LoVo (cell line): ENCODE measurements at places on chromosomes 16 and 17.

GRCh38 chr16:81198635-81199034, 39.9 kb upstream of the BCO1 start:
- DNase-seq: no peak

DNA sequence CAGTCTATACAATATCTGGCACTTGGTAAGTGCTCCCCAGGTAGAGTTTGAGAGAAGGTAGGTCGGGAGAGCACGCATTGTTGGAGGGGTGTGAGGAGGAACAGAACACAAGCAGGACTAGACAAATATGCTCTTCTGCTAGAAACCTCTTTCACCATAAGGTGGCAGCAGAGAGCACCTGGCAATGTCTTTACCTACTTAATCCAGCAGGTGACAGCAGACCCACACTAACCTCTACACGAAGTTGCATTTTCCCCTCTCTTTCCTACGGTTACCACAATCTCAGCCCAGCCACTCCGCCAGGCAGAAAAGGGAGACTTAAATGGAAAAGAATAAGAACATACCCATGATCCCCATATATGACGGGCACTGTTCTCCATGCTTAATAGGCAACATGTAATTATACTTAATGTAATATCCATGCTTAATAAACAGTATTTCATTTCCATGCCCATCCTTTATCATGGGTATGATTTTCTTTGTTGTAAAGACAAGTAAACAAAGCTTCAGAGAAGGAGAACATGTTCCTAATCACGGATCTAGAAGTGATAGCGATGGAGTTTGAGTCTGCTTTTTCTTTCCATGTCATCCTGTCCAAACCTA, 55.1 kb upstream of the CCL2 start:
- DNase-seq: peak; percentile 70

DNA sequence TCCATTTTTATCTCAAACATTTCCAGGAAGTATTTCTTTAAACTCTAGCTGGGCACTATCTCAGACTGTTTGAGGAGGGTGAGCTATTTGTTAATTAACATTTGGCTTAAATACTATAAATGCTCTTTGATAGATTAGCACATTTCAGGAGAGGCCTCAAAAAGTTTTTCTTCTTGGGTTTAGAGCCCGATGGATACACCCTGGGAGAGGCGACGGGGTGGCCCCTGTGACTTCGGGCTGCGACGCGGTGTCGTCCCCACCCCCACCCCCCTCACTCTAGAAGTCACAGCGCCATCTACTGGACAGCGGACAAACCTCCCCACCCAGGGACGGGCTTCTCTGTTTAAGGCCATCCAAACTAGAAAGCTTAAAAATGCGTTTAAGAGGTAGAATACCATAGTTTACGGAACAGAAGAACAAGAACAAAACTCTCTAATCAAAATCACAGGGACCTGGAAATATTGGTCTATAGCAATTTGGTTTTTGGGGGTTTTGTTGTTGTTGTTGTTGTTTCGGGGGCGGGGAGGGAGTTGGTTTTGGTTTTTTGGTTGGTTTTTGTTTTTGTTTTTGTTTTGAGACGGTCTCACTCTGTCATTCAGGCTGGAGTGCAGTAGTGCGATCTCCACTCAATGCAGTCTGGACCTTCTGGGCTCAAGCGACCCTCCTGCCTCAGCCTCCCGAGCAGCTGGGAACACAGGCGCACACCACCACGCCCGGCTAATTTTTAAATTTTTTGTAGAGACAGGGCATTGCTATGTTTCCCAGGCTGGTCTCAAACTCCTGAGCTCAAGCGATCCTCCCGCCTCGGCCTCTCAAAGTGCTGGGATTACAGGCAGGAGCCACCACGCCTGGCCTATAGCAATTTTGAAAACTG, 254.4 kb downstream of the C16orf95 start:
- DNase-seq: peak; percentile 76

GRCh38 chr17:65774787-65775186, 213.3 kb upstream of the AXIN2 start:
- no peak for DNase-seq

DNA sequence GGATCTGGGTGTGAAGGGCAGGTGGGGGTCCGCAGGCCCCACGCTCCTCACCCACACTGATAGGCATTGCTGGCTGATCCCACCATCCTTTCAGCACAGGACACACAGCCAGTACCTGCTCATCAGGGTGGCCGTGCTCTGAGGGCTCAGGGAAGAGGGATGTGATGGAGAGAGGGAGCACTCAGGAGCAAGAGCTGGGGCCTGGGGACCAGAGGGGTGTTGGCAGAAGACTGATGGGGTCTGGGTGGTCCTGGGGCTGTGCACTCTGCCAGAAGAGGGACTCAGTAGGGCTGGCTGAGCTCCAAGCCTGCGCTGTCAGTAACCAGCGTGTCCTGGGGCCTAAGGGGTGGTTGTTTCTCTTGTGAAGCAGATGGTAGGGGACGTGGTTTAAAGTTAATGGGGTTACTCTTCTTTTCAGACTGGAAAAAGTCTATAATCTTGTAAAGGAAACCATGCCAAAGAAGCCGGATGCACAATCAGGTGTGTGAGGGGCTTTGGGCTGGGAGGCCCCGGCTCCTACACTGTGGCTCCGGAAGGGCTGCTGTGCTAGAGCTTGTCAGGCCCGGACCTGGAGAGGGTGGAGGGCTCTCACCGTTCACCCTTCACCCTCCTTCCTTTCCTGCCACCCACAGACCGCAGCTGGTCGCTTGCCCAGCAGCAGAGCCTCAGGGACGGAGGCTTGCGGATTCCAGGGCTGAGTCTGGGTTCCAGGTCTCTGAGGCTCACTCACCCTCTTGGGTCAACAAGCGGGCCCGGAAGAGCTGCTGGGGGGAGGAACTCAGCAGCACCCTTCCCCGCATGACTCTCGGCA, 27.8 kb downstream of the POLR3E start:
- DNase-seq: no peak

DNA sequence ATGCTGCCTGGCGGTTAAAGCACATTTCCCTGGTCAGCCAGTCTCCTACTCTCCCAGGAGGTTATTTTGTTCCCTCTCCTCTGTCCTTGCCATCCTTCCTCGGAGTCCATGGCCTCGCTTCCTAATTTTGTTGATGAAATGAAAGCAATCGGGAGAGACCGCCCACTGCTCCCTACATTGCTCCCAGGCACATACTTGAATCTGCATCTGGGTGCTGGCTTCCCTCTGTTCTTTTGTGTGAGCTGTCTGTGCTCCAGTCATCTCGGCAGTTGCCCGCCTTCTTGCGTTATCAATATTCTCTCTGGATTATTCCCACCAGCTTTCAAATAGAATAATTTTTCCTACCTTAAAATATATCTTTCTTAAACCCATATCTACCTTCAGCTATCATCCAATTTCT, 11.1 kb downstream of the KRT23 start:
- DNase-seq: no peak

GRCh38 chr17:3998436-3998835, 34.2 kb upstream of the ATP2A3 start:
- no peak for DNase-seq

GRCh38 chr17:74956093-74956492, 16.5 kb downstream of the HID1 start:
- no peak for DNase-seq

GRCh38 chr17:28533091-28533807, 19.2 kb downstream of the UNC119 start:
- DNase-seq: peak; percentile 11

DNA sequence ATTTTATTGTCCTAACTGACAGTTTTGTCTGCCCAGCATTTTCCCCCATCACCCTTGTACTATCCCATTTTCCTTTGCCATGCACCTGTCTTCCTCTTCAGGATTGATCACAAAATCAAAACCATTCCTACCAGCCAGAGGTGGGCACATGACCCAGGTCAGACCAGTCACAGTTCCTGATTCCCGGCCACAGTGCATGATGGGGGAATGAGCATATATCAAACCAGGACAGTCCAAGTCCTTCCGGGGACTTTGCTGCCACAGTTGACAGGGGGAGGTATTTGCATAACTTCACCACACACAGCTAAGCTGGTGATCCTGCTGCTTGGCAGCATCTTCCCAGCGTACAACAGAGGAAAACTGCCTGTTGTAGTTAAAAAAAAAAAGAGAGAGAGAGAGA, 493.9 kb downstream of the WWOX start:
- DNase-seq: no peak

- DNase-seq: no peak
Observed at GRCh38 chr16:70774261-70774660, 26.7 kb downstream of the VAC14 start.
